HFFc6 (cell line): ENCODE measurements at places on chromosomes 6 and 20.

GRCh38 chr6:8074213-8074612, 10.0 kb upstream of the BLOC1S5 start:
- DNase-seq, result no peak

DNA sequence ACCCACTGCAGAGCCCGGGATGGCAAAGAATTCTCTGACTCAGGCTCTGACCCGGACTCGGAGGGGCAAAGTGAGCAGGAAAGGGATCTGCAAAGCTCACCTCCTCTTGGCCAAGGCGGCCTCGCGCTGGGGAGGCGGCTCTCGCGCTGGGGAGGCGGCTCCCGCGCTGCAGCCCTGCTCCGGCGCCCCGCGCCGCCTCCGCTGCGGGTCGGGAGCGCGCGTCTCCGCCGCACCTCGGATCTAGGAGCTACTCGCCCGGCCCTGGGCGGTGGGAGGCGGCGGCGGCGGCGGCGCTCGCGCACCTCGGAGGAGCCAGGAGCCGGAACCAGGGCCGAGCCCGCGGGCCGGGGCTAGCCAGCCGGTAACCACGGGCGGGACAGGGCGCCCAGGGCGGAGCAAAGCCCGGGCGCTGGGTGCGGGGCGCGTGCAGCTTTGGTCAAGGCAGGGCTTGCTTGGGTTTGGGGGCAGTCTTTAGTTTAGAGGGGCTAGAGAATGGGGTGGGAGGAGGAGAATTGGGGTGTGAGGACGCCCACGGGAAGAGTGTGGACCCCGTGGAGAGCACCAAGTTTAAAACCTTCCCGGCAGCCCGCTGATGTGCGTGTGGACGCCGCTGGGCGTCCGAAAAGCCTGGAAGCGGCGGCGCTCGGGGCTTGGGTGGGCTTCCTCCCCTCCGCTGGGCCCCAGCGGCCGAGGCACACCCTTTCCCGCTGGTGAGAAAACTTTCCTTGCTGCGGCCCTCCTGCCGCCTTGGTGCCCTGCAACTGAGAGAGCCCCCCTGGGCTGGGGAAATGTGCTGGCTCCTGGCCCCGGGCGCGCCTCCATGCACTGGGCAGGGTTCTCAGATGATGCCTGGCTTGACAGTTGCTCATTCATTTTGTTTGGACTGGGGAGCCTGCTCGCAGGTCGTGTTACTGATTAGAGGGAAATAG, at the start of gene MRAP2:
MRAP2 (plus strand) TSS at position 250 of the 929 bp plus-strand sequence. CDS start 21,547 bp downstream, outside the sequence.
- no peak for DNase-seq

DNA sequence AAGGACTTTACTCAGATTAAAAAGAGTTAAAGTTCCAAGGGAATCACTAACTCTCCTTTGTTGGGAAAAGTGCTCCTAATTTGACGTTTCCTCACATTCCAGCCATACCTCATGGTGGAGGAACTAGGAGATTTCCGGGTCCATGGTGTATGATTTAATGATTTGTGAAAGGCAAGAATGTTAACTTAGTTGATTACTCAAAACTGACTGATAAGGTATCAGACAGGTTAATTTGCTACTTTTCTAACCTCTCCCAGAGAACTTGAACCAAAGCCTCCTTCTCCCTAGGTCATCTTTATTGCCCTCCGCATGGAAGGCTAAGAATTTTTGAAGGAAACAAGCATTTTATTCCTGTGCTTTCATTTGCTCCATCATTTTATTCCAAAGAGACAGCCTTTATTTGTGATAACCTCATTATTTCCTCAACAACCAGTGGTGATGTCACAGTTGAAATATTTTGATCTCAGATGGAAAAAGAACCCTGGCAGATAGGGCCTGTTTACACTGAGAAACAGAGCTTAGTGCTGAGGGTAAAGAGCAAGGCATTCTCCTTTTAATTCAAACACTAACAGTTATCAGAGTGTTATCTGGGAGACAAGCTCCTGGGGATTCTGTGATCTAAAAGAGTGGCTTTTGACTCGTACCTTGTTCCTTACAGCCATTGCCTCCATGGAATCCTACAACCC, 57.4 kb upstream of the BMP2 start:
- no peak for DNase-seq

- no peak for DNase-seq
Measured at GRCh38 chr20:44583157-44583556, 778 bp downstream of the PKIG start.

GRCh38 chr6:109027964-109028363, 66.7 kb downstream of the SESN1 start:
- no peak for DNase-seq

GRCh38 chr6:158039178-158039557, 57.5 kb downstream of the SYNJ2 start:
- DNase-seq, result no peak

DNA sequence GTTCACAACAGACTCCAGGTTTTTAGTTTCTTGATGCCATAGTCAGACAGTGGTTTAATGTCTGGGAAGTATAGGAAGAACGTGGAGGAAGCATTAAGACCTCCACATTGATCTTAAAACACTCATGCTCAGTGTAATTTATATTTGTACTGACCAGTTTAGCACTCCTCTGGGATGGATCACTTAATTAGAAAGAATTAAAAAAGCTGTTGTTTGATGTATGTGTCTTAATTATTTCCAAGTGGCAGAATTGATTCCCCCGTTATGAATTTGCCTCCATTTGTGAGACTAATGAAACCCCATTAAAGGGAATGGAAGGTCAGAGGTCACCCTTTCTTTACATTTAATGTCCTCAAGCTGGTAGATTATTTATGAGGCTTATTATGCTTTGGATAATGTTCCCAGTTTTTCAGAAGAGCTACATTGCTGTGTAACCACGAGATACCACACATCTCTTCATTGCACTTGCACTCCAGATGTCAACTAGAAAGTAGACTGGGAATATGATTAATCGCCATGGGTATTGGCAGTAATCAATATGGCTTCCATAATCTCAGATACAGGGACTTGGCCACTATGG, 270.0 kb upstream of the JAG1 start:
- no peak for DNase-seq
